ENCODE measurements at places on chromosomes 7 and 10.

DNA sequence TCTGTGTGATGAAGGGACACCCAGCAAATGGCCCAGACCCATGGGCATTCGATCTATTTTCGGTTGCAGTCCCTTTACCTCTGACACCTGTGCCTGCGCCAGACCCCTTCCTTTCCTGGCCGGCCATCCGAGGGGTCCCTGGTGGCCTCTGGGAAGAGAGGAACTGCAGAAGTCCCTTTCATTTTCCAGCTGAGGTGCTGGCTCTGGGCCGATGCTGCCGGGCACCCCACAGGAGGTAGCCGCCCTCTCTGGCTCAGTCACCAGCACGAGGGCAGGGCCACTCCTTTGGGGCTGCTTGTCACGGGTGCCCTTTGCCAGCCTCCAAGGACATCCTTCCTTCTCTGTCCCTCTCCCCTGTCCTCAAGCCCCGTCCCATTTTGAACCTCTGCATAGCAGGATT is 4.2 kb upstream of the ELN start:
- DNase-seq = no peak

DNA sequence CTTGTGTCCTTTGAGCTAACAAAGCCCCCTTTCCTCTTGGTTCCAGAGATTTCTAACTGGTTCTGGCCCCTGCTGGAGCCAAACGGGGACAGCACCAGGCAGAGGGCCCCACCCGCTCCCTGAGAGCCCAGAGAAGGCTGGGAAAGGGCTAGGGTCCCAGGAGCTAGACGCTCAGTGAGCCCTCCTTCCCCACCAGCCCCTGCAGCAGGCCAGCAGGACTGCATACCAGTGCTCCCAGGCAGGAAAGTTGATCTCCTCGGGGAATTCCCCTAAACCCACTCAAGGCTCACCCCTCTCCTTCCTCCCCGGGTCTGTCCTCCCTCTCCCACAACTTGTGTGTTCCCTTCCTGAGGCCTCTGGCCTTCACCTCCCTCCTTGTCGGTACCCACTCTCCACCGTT is 47.7 kb downstream of the PAX2 start:
- DNase-seq = no peak

GRCh38 chr10:125816548-125816947 is 6.5 kb downstream of the UROS start:
- no peak for DNase-seq

DNA sequence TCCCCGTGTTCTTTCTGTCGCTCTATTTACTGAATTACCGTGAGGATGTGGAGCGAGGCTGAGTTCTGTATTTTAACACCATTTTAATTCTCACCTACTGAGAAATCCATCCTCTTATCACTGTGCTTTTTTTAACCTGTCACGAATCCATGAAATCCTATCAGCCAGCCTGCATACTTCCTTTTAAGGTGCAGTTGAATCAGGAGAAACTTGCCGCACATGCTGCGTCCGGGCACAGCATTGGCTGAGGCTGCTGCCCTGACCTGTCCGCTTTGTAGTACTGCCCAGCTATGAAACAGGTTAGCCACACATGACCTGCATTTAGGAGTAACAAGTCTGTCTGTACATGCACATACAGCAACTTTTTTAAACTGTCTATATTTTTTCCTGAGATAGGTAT is 82.5 kb downstream of the EGFR start:
- DNase-seq = no peak

DNA sequence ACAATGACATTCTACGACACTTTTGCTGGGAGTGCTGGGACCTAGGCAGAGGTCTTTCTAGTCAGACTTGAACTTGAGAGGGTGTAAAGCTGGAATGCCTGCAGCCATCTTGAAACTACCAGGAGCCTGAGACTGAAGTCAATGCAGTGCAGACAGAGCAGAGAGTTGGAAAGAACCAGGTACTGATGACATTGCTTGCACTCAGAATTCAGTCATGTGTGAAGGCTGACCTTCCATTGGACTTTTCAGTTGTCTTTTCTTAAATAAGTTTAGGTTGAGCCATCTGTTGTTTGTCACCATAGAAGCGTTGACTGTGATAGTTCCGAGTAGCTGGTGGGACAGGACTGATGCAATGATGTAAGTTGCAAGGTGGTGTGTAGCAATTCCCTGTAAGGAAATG is 3.1 kb upstream of the PLPP4 start:
- DNase-seq = no peak

- no peak for DNase-seq
Measured at GRCh38 chr10:27736396-27736795, 9.2 kb downstream of the MKX start.

GRCh38 chr7:140034421-140034820 is 28.3 kb downstream of the PARP12 start:
- no peak for DNase-seq

Data from DMS 273 treated with DMSO at 0.1 percent for 48 hours (cell line).